DMS 273 treated with DMSO at 0.1 percent for 48 hours (cell line): ENCODE measurements at places on chromosomes 12 and 14.

- DNase-seq: no peak
These were observed 81.9 kb downstream of the TMEM132D start for GRCh38 chr12:129821964-129822363.

DNA sequence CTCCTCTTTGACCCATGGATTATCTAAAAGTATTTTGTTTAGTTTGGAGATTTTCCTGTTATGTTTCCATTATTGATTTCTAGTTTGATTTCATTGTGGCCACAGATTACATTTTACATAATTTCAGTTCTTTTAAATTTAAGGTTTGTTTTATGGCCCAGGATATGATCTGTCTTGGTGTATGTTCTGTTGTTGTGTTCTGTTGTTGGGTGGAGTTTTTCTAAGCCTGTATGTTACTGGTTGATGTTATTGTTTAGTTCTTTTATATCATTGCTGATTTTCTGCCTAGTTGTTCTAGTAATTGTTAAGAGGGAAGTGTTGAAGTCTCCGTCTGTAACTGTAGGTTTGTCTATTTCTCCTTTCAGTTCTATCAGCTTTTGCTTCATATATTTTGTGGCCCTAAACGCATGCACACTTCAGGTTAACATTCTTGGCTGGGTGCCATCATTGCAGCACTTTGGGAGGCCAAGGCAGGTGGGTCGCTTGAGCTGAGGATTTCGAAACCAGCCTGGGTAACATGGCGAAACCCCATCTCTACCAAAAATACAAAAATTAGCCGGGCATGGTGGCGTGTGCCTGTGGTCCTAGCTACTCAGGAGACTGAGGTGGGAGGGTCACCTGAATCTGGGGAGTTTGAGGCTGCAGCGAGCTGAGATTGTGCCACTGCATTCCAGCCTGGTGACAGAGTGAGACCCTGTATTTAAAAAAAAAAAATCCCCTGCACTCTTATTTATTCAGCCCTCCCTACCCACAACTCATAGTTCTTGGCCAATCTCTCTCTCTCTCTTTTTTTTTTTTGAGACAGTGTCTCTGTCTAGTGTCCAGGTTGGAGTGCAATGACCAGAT is 28.1 kb upstream of the CFL2 start:
- no peak for DNase-seq

DNA sequence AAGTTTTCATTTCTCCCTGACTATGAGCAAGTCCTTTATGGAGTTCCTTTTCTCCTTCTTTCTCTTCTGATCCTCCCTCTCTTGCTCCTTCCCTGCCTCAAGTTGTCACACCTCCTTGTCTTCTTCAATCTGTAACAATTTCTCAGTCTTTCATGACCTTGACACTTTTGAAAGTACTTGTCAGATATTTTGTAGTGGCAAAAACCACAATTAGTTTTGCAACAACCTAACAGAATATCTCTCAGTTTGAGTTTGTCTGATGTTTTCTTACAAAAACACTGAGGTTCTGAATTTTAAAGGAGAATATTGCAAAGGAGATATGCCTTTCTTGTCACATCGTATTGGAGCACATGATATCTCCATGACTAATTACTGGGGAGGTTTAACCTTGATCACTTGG is 4.1 kb upstream of the CRADD start:
- DNase-seq: no peak

- no peak for DNase-seq
These were observed 57.6 kb downstream of the NCOR2 start for GRCh38 chr12:124509676-124510300.
